RCC 7860 (cell line): ENCODE measurements at places on chromosomes 6 and 20.

DNA sequence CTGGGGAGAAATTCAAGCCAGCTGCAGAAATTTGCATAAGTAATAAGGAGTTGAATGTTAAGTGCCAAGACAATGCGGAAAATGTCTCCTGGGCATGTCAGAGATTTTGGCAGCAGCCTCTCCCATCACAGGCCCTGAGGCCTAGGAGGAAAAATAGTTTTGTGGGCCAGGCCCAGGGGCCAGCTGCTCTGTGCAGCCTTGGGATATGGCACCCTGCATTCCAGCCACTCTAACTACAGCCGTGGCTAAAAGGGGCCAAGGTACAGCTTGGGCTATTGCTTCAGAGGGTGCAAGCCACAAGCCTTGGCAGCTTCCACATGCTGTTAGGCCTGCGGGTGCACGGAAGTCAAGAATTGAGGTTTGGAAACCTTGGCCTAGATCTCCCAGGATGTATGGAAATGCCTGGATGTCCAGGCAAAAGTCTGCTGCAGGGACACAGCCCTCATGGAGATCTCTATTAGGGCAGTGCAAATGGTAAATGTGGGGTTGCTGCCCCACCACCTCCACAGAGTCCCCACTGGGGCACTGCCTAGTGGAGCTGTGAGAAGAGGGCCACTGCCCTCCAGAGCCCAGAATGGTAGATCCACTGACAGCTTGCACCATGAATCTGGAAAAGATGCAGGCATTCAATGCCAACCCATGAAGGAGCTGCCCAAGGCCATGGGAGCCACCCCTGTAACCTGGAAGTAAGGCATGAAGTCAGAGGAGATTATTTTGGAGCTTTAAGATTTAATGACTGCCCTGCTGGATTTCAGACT, 126.5 kb downstream of the DTNBP1 start:
- DNase-seq, result no peak

GRCh38 chr6:82365016-82365795, 1.6 kb downstream of the TPBG start:
- DNase-seq, result no peak

- DNase-seq, result no peak
Observed at GRCh38 chr20:57350081-57350710, 859 bp upstream of the RAE1 start.

DNA sequence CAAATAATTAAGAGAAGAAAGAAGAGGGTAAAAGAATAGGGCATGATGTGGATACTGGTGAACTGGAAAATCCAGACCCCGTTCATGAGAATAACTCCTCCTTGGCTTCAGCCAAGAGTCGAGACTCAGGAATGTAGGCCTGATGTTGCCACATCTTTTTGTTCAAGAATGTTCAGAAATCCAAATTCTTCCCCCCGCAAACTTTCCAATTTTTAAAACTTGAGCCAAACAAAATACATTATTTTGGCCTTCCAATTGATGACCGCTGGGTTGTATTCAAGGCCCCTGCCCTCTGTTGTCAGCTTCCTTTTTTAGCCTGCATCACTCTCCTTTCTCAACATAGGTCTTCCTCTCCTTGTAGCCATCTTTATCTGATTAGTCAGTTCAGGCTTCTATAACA, 106.1 kb downstream of the TNFAIP3 start:
- no peak for DNase-seq

DNA sequence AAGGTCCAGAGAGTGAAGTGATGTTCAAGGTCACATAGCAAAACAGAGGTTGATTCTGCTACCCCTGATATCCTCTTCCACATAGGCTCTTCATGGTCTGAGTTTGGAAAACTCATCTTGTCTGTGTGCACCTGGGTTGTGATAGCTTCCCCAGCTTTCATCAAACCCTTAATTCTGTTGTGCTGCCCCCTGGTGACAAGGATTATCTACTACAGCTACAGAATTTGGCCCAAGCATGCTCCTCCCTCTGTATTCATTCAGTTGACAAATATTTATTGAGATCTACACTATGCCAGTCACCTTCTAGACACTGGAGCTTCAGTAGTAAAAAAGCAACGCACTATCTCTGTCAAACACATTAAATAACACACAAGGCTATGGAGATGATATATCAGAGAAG, 50.4 kb downstream of the SMPDL3A start:
- no peak for DNase-seq

- no peak for DNase-seq
Observed at GRCh38 chr20:32672394-32672981, 1.3 kb downstream of the C20orf203 start.

DNA sequence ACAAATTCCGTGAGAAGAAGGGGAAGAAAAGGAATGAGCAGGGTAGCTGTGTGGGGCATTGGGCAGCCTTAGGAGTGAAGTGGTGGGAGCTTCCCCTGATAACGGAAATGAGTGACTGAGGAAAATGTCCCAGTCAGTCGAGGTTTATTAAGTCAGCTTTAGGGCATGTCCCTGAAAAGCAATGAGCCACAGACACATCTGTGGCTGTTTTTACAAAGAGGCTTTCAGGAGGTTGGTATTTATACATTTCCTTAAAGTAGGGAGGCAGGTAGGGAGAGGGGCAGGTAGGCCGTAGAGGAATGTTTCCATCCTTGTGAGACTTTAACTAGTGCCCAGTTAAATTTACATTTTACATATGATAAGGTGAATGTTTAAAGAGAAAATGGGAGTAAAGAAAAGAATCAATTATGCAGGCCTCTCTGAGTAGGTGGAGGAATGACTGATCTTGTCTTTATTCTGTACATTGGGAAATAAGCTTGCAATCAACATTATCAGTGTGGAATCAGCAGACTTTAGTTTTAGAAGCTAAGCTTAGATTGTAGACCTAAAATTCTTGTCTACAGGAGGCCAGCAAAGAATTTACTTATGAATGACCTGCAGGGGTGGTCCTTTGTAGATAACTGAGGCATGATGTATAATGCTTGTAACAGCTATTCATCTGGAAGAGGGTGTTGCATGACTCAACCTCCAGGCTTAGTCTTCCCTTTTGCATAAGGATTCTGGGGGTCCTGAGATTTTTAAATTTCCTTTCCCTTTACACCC, 18.5 kb downstream of the SLC22A2 start:
- peak; percentile 27 for DNase-seq

DNA sequence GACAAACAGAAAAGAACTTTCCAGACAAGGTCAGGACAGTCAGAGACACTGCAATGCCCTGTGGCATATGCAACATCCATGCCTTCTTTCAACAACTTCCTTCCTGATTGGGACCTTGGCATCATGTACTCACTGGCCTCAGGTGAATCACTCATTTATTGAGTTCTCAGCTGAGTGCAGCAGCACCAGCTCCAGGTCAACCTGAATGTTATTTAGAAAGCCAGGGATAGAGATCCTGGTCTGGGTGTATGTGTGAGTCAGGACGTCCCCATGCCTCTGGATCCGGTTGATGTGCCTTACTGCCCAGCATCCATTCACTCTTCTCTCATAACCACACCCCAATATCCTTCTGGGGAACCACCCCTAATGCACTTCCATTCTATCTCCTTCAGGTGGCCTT, 54.4 kb downstream of the SNRNP48 start:
- DNase-seq, result no peak

DNA sequence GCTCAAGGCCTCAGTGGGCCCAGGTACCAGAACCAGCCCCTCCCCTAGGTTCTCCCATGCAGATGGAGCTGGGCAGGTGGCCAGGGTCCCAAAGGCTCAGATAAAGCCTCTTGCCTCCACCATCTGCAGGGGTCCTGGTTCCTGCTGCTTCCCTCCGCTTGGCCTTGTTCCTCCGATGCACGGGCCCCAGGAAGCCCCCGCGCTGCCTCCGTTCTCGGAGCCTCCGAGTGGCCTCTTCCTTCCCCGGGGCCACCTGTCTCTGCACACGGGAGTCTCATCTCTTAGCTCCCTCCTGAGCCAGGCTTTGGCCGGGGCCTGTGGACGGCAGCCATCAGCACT, 1.9 kb upstream of the PTK6 start:
- DNase-seq, result no peak

GRCh38 chr6:10465629-10466499, 51.0 kb upstream of the TFAP2A start:
- DNase-seq, result peak; percentile 12

- DNase-seq, result no peak
Observed at GRCh38 chr6:3439961-3440360, 16.9 kb downstream of the SLC22A23 start.

- DNase-seq, result no peak
Observed at GRCh38 chr20:61443443-61444126, 191.5 kb downstream of the CDH4 start.

DNA sequence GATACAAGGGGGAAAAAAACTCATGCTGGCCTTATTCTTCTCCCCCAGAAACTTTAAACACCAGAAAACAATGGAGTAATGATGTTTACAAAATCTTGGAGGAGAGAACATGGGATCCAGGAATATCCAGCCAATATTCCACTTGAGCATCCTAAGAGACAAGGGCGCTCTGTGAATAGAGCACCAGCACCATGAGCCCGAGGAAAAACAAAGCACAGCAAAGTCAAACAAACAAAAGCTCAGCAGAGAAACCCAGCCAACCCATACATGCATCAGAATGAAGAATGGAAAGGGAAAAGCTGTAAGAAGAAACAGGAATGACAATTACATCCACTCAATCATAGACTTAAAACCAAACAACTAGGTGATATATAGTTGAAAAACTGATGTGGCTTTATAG, 4.6 kb upstream of the NAA20 start:
- no peak for DNase-seq

- DNase-seq, result no peak
Observed at GRCh38 chr6:52000064-52000463, 87.3 kb downstream of the PKHD1 start.

GRCh38 chr6:27040244-27041042, 207.1 kb upstream of the PRSS16 start:
- DNase-seq, result no peak

GRCh38 chr6:146819596-146820320, 221.0 kb downstream of the ADGB start:
- DNase-seq, result no peak

DNA sequence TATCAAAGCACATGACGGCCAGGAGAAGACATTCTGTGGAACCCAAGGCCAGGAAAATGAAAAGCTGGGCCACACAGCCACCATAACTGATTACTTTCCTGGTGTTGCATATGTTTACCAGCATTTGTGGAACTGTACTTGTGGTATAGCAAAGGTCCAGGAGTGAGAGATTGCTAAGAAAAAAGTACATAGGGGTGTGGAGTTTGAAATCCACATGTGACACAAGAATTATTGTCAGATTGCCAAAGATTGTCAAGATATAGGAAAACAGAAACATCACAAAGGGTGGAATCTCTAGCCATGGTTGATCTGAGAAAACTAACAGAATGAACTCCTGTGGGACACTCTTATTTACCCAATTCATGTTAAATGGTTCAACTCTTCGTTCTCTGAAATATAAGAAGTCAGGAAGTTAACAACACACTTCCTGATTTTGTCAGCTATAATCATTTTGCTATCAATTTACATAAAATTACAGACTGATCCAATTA, at the start of gene OR2B2:
Gene OR2B2 (minus strand): TSS at position 441 of the 491 bp plus-strand sequence. CDS start 77 bp downstream, at position 364.
- DNase-seq, result no peak

- DNase-seq, result no peak
Observed at GRCh38 chr6:150410906-150411305, 42.1 kb downstream of the IYD start.

DNA sequence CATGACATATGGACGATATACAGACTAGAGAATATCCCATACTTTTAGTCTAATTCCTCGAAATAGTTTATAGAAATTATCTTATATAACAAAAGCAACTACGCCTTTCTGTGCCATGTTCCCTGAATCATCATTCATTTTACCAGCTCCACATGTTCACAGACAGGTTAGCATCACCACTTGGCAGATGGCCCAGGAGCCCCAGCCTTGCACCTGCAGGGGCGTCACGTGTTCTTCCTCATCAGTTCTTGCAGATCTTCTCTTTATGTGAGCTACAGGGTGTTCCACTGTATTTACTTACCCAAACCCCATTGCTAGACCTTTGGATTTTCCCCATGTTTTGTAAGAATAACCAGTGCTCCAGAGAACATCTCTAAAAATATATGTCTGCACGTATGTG, 12.6 kb upstream of the BNIP5 start:
- no peak for DNase-seq

- DNase-seq, result no peak
Observed at GRCh38 chr6:25301362-25301761, 22.2 kb downstream of the CARMIL1 start.

GRCh38 chr6:146850981-146851380, 252.2 kb downstream of the ADGB start:
- DNase-seq, result no peak
